ENCODE measurements at places on chromosomes 3 and 15.

GRCh38 chr3:108489776-108490175, 20.6 kb downstream of the MYH15 start:
- DNase-seq: no peak

DNA sequence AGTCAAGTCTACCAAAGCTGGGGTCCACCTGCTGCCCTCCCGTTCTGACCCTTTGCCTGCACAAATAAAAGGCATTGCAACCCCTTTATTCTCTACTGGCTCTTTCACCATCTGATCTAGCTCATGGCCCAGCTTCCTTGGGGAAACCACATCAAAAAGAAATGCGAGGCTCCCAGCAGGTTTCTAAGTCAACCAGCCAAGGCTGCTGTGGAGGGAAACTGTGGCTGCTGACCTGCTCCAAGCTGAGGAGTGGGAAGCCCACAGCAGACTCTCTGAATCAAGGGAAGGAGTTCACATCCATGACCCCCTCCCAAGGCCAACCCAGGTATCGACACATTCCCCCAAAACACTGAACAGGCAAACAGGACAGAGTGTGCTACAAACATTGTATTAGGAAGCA, 25.2 kb upstream of the SLCO2A1 start:
- DNase-seq: peak; percentile 16

- no peak for DNase-seq
Observed at GRCh38 chr15:91316126-91316525, 216.1 kb downstream of the SV2B start.

- DNase-seq: no peak
Observed at GRCh38 chr3:121988146-121988545, 33.9 kb downstream of the ILDR1 start.

GRCh38 chr15:76321171-76321570, 9.9 kb upstream of the ETFA start:
- no peak for DNase-seq

- DNase-seq: peak; percentile 15
Observed at GRCh38 chr15:67853454-67853853, 13.6 kb upstream of the RNU6-1 start.

DNA sequence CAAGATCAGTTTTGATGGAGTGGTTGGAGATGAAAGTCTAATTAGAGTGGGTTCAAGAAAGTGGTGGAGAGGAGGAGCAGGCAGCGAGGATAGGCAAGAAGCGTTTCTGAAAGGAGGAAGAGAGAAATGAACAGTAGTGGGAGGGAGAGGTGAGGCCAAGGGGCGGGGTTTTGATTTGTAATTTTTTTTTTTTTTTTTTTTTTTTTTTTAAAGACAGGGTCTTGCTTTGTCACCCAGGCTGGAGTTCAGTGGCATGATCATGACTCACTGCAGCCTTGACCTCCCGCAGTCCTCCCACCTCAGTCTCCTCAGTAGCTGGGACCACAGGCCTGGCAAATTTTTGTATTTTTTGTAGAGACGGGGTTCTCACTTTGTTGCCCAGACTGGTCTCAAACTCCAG, 36.6 kb downstream of the MRAS start:
- no peak for DNase-seq

- no peak for DNase-seq
Observed at GRCh38 chr3:37899711-37900306, 38.1 kb downstream of the CTDSPL start.

DNA sequence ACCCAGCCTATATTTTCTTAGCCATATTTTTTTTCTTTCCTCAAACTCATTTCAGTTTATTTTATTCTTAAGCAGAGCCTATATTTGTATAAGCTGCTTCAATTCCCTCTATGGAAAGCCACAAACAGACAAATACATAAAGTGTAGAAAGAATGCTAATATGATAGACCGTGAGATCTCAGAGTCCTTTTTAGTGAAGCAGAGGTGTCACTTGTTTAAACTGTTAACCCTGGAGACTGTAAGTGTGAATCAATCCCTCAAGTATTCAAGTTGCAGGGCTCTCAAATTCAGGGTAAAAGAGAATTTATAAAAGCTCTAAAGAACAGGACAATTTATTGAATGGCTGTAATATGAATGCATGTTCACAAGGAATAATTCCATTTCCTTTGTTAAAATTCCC, 72.2 kb upstream of the BHLHE40 start:
- DNase-seq: no peak

- no peak for DNase-seq
Observed at GRCh38 chr15:52663536-52664294, 15.5 kb downstream of the ATOSA start.

- DNase-seq: peak; percentile 42
Observed at GRCh38 chr3:13513051-13513912, 33.2 kb downstream of the HDAC11 start.
